Psoas muscle (tissue), 8 donors: ENCODE measurements at places on chromosomes 1 and 21. TPM values are rescaled to one million over a fixed set of nuclear protein-coding genes. Genes with fewer than 3 reads are reported as not detected.

AIM2 gene
- 0.07 TPM for polyA plus RNA-seq

PSMB4 gene
- polyA plus RNA-seq = 354 TPM

S100A12 gene
- polyA plus RNA-seq = 3.5 TPM

ILDR2 gene
- 0.12 TPM for polyA plus RNA-seq

PTPRF gene
- polyA plus RNA-seq = 0.65 TPM

ATF3 gene
- 6.6 TPM for polyA plus RNA-seq

HSD11B1 gene
- 1.2 TPM for polyA plus RNA-seq

TARDBP gene
- 183 TPM for polyA plus RNA-seq

PPIE gene
- polyA plus RNA-seq = 44.5 TPM
